Stimulated activated CD8-positive, alpha-beta memory T cell treated with anti-CD3 and anti-CD28 coated beads, Interleukin-2, amount 100 ng/mL, for 1 hour (primary cell): ENCODE measurements at places on chromosomes 11 and 22.

- peak; percentile 90 for DNase-seq
Observed at GRCh38 chr11:62881579-62882430, 1.1 kb downstream of the SLC3A2 start.

- no peak for DNase-seq
Observed at GRCh38 chr11:95135155-95135554, 45.5 kb downstream of the ENDOD1 start.

DNA sequence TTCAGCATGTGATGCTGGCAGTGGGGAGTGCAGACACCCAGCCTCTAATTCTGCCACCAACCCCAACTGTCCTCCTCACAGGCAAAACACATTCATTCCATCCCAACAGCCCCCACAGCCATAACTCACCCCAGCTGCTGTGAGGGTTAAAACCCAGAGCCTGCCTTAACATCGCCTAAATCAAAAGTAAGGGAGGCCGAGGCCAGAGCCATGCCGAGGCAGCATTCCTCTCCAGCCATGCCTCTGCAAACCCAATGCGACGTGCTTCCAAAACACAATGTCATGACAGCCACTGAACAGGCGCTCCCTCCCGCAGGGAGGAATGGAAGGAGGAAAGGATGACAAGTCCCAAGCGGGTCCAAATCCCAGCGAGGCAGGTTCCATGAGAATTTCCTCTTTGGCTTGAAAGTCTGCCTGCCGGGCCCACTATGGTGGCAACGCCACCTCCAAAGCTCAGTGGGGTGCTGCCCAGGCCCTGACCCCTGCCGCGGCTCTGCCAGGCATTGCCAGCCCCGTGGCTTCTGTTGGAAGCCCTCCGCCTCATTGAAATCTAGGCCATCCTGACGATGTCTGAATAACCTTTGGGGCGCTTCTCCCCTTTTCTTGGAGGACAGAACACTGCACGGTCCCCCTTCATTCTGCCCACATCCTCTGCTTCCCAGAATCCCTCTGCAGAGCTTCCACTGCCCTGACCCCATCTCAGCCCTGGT lies 472.3 kb downstream of the BRD1 start:
- DNase-seq: no peak

DNA sequence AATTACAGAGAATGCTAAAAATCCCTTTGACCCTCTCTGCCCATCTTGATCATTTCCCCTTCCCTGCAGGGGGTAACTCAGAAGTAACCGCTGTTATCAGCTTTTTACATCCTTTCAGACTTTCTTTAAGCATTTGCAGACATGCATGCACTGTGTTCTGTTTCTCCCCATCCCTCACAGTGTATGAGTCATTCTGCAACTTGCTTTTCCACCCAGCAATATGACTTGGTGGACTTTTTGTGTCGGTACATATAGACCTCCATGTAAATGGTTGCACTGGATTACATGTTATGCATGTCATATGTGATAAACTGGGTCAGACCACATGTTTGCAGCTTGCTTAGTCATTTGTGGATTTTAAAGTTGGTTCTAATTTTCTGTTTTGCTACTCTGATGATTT lies 87.7 kb upstream of the NECTIN1 start:
- DNase-seq: no peak

DNA sequence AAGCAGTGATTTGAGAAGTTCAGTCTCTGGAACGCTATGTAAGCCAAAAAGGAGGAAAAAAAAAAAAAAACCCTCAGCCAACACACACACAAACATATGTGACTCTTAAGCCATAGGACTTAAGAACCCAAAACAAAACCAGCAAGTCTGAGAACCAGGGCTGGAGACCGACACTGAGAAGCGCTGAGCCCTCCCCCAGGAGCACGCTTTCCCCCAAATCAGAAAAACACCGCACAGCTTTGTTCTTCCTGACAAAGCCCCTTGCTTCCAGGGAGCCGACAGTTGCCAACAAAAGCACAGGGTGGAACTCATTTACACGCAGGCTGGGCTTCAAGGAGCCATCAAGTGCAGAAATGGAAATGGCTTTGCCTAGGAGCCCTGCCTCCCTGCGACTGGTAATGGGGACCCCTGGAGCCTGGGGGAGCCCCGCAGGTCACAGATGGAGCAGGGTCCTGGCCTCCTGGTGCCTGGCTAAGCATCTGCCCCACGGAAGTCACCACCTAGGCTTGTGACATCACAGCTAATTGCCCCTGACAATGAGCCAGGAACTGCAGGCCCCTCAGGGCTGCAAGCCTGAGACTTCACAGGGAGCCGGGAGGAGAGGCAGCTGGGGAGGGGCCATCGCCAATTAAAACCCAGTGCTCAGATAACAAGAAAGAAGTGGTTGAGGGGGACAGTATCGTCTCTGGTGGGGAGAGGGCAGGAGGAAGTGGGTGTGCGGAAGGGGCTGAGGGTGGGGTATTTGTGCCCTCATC lies 66.9 kb downstream of the NFAM1 start:
- no peak for DNase-seq

DNA sequence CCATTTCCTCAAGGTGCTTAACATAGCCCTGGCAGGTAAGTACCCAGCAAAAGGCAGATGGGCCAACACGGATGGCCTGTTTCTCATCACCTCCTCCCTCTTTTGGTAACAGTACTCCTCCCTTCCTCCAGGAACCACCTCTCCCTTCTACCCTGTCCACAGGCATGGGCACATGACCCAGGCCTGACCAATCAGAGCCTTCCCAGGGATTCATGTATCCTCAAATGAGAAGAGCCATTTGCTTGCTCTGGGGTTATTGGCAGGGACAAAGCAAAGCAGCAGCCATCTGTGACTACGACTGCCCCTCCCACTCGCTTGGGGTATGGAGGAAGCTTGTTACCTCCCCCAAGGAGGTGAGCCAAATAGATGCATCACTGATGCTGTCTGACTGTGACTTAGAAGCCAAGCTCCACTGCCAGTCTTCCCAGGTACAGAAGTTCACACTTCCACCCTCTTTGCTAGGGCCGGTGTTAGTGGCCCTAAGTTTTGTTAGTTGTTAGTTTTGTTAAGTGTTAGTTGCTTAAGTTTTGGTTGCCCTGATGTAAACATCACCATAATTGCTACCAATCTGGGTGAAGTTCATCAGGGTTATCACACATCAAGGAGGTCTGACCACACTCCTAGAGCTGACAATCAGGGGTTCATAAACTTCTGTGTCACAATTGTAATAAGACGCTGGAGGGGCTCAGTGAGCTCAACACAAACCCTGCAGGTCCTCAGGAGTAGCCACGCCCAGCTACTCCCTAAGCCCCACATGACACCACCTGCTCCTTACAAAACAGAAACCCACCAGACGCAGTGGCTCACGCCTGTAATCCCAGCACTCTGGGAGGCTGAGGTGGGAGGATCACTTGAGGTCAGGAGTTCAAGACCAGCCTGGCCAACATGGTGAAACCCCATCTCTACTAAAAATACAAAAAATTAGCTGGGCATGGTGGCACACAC lies 57.3 kb downstream of the ARFGAP3 start:
- no peak for DNase-seq

GRCh38 chr11:71281831-71282230 lies 29.5 kb upstream of the SHANK2 start:
- no peak for DNase-seq

GRCh38 chr11:18463439-18463838 lies 7.8 kb downstream of the LDHAL6A start:
- no peak for DNase-seq

- no peak for DNase-seq
Observed at GRCh38 chr11:110297726-110298300, 1.4 kb upstream of the RDX start.

GRCh38 chr11:31996159-31996881 lies 94.6 kb upstream of the RCN1 start:
- DNase-seq: no peak

- DNase-seq: no peak
Observed at GRCh38 chr11:83695046-83695445, 408.9 kb upstream of the CCDC90B start.

DNA sequence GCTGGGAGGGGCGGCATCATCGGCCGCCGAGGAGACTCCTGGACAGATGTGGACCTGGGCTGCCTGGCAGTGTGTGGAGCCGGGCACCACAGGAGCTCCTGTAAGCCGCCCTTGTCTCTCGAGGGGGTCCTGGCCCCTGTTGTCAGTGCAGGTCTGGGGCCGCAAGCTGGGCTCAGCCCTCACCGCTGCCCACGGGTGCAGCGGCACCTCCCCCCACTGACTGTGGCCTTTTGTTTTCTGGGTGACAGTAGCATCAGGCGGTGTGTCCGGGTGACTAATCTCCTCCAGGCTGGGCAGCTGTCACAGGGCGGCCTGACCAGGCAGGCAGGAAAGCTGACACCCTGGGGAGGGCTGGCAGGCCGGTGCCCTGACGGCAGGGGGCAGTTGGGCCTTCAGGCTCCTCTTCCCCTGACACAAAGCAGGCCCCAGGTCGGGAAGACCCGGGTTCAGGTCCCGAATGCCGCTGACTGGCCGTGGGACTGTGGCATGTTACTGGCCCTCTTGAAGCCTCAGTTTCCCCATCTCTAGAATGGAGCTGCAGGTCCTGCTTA lies 16.3 kb downstream of the DGKZ start:
- no peak for DNase-seq

DNA sequence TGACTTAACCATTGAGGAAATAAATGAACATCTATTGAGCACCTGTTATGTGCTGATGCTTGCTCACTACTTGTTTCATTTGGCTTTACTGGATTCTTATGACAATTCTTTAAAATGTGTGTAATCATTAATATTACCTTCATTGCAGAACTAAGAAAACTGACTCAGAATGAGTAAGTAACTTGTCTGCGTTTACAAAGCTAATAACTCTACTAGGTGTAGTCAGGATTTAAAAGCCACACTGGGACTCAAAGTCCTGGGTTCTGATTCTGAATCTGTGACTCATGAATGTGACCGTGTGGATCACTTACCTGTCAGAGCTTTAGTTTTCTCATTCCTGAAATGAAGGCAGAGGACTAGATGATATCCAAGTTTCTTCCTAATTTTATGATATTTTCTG lies 23.4 kb upstream of the KIRREL3 start:
- no peak for DNase-seq

DNA sequence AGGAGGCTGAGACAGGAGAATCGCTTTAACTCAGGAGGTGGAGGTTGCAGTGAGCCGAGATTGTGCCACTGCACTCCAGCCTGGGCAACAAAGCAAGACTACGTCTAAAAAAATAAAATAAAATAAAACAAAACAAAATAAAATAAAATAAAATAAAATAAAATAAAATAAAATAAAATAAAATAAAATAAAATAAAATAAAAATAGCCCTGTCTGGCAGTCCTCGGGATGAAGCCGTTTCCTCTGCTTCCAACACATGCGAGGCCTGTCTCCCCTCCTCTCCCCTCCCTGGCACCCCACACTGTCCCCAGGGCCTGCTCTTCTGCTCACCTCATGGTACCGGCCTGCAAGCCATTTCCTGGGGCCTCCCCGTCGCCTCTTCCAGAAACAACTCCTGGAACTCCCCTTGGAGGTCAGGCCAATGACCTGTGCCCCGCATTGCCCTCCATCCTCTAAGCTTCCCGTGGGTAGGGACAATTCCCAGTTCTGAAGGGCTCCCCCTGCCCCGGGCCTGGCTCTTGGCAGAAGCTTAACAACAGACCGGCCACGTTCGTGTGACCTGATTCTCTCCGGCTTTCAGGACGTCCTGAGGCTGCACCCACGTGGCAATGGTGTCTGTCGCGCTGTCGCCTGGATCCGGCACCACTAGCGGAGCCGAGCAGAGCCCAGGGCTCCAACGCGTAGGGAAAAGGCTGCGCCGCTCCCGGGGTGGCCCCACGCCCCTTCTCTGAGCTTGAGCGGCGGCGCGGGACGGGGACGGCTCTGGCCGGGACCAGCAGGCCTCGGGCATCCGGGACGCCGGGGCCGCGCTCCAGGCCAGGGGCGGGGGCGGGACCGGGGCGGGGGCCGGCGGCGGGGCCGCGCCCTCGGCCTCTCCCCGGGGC lies 456 bp upstream of the PARVB start:
- DNase-seq: no peak

GRCh38 chr11:64894070-64894811 lies 15.8 kb upstream of the EHD1 start:
- peak; percentile 87 for DNase-seq

GRCh38 chr22:27842201-27842600 lies 40.6 kb upstream of the MN1 start:
- no peak for DNase-seq

DNA sequence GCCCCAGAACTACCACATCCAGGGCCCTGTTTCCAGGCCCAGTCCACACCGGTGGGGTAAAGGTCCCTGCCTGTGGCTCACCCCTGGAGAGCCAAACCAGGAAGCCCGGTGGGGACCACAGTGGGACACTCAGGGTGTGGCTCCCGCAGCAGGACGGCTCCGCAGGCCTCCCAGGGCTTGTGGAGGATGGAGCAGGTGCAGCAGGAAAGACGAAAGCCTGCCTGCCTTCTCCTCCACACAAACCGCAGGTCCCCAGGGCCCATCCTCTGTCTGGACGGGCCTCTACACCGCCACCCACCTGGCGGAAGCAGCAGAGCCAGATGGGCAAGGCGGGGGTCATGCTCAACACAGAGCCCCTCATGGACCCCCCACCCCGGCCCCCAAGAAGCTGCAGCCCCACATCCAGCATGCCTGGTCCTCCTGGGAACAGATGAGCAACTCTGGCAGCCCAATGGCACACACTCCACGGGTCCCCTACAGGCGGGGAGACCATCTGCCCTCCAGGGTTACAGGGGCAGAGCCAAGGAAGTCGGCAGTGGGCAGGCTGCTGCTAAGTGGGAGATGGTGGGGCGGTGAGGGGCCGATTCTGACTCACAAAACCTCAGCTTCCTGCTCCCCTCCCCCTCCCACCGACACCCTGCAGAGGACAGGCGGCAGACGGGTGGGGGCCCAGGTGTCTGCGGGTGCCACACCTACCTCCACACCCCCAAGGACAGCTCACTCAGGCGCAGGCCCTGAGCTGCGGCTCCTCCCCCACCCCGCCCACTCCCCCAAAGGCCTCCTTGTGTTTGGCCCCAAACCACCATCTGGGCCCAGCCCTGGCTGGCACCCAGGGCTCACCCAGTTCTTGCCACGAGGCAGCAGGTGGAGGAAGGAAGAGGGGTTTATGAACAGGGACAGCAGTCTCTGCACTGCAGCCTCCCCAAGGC lies 5.2 kb downstream of the SBF1 start:
- peak; percentile 97 for DNase-seq

DNA sequence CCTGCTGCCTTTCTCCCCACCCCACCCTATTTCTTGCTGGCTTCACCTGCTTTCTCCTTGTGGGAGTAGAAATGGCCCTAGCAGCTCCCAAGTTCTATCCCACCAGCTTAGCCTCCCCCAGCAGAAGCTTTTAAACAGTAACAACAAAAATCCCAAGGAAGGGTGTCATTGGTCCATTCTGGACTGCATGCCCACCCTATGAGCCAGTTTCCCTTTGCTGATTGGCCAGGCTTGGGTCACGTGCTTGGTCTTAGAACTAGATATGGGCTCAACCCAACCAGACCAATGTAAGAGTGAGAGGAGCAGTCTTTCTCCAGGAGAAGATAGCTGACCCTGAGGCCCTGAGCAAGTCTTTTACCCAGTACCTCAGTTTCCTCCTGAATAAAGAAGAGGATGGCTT lies 2.3 kb downstream of the MTFP1 start:
- DNase-seq: no peak

DNA sequence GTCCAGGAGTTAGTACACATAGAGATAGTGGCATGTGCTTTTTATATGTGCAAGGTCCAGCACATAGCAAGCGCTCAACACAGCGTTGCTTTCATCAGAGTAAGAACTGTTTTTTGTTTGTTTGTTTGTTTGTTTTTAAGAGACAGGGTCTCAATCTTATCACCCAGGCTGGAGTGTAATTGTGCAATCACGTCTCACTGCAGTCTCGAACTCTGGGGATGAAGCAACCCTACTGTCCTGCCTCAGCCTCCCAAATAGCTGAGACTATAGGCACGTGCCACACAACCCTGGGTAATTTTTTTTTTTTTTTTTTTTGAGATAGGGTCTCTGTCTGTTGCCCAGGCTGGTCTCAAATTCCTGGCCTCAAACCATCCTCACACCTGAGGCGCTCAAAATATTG lies 10.8 kb downstream of the TCN2 start:
- no peak for DNase-seq
